Smooth muscle cell of bladder (primary cell): ENCODE measurements at places on chromosomes 3 and 15. TPM values are rescaled to one million over a fixed set of nuclear protein-coding genes. Genes with fewer than 3 reads are reported as not detected.

Gene ANKRD63
- not detected in 2 replicates for total RNA-seq

Gene BTLA
- total RNA-seq, result under 0.01 TPM in 1 of 2 replicates, not detected in the other

Gene CASR
- not detected in 2 replicates for total RNA-seq

Gene GPR171
- not detected in 2 replicates for total RNA-seq
